WERI-Rb-1 (cell line): ENCODE measurements at places on chromosomes 11 and 22.
A peak's percentile ranks its signal among the peaks of the same experiment; 100 is the strongest.

- DNase-seq, result no peak
These were observed 14.1 kb upstream of the NUP50 start for GRCh38 chr22:45149671-45150070.

GRCh38 chr11:11379661-11380060 is 26.6 kb upstream of the CSNK2A3 start:
- DNase-seq, result no peak

GRCh38 chr11:115927823-115928329 is 423.7 kb upstream of the CADM1 start:
- no peak for DNase-seq

- DNase-seq, result no peak
These were observed 12.9 kb downstream of the CDC45 start for GRCh38 chr22:19492504-19493174.

- DNase-seq, result no peak
These were observed 109.8 kb downstream of the KCNQ1 start for GRCh38 chr11:2554338-2555207.

- peak; percentile 41 for DNase-seq
These were observed 1.7 kb downstream of the SEZ6L start for GRCh38 chr22:26170795-26171580.

GRCh38 chr11:70491696-70492472 is 93.6 kb downstream of the CTTN start:
- DNase-seq, result peak; percentile 2

DNA sequence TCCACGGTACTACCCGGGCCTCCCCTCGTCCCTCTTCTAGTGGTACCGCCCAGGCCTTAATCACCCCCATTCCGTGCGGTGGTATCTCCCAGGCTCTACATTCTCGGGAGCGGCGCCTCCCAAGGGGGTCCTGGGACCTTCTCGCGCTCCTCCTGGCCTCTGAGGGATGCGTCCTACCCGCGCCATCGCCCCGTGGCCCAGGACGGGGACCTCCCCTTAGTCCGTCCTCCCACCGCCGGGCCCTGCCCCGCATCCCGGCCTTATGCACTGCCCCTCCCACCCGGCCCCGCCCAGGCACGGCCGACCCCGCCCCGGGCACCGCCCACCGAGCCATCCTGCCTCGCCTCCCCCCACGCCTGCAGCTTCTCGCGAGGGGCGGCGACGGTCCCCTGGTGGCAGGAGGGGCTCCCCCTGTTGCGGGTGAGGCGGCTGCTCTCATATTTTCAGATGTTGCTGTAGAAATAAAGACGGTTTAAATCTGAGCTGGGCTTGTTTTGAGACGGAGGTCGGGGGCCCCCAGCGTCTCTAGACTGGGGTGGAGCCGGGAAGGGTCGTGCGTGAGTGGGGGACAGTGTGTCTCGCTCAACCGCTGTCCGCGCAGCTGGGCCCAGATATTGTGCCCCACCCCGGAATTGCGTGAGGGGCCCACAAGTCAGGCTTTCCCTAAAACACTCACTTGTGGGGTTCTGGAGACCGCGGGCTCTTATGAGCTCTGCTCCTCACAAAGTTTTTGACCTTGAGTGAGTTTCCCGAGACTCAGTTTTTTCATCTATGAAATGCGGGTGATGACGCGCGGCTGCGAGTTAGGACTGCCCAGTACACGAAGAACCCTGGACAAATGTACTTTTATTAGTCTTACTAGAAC is 828 bp upstream of the RAB1B start:
- peak; percentile 87 for DNase-seq

- DNase-seq, result no peak
These were observed 52.7 kb downstream of the IGF2 start for GRCh38 chr11:2086239-2087040.

- no peak for DNase-seq
These were observed 615 bp upstream of the NFAM1 start for GRCh38 chr22:42432818-42433217.

GRCh38 chr11:95924414-95924760 is 480 bp upstream of the MTMR2 start:
- DNase-seq, result no peak

DNA sequence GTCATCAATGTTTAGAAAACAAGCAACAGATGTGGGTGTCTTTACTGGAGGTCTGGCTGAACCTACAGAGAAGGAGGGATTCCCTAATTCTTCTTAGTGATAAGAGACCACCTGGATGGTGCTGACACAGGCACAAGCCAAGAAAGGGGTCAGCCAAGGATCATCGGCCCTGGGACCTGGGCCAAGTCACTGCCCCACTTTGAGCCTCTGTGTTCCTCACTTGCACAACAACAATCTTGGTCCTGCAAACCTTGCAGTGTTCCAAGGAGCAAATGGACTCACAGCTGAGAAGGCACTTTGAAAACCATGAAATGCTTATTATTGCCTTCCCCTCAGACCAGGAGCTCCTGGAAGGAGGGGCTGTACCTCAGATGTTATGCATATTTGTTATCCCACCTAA is 7.0 kb upstream of the KCNE3 start:
- no peak for DNase-seq

GRCh38 chr11:57699813-57700212 is 12.2 kb downstream of the MED19 start:
- DNase-seq, result no peak

- peak; percentile 12 for DNase-seq
These were observed 270.7 kb upstream of the SYN3 start for GRCh38 chr22:33328789-33329296.

- DNase-seq, result no peak
These were observed 78.6 kb downstream of the TIMP3 start for GRCh38 chr22:32880061-32880460.

- DNase-seq, result no peak
These were observed 3.7 kb upstream of the IPO7 start for GRCh38 chr11:9380773-9381172.

DNA sequence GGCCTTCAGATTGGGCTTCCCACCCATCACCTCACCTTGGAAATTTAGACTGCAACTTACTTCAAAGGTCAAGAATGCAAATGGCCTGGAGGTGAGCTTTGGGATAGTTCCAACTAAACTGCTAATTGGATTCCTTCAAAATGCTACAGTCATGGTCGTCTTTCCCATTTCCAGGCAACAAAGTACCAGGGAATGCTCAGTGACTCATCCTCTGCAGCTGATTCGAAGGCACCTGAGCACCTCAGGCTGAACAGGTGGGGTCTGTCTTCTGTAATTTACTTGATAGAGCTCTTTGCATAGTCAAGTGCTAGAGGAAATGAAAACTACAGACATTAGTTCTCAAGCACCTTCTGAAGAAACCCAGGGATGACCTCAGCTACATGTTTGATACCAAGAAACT is 20.5 kb upstream of the FSHB start:
- DNase-seq, result no peak

DNA sequence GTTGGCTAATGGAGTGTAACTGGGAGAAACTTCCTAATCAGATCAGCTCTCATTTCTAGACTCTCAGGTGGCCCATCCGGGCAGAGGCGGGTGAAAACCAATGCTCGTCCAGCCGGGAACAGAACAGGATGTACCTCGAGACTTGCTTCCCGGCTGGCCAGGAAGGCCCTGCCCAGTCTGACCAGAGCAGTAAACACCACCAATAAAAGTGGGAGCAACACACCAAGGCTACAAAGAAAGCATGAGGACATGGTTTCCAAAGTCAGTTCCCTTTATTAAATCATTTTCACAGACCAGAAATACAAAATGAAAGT is 940 bp upstream of the TNKS1BP1 start:
- DNase-seq, result no peak

DNA sequence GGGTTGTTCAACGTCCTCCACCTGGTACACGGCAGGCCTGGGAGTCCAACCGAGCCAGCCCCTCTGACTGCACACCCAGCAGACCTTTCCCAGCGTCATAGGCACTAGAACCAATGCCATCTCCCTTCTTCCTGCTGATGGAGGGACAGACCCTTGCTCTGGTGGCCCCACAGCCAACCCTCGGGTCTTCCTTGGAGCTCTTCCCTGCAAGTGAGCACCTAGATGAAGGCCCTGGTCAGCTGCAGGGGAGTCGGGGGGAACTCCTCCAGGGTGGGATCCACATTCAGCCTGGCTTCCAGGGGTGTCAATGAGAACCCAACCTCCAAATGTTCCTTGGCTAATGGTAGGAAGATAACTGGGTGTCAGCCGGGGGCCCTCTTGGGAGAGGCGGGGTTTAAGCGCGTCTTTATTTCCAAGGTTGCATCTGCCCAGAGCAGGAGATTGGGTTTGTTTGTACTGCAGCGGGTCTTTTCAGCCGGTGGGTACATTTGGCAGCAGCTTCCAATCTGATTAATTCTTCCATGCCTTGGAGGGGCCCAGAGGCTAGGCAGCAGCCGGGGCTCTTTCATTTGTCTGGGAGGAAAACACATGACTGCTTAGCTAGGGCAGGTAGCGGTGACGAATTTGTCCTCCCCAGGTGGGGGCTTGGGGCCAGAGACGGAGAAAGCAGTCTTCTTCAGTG is 56.0 kb upstream of the SHISAL1 start:
- DNase-seq, result no peak

GRCh38 chr11:133524488-133524887 is 7.8 kb downstream of the OPCML start:
- DNase-seq, result no peak

DNA sequence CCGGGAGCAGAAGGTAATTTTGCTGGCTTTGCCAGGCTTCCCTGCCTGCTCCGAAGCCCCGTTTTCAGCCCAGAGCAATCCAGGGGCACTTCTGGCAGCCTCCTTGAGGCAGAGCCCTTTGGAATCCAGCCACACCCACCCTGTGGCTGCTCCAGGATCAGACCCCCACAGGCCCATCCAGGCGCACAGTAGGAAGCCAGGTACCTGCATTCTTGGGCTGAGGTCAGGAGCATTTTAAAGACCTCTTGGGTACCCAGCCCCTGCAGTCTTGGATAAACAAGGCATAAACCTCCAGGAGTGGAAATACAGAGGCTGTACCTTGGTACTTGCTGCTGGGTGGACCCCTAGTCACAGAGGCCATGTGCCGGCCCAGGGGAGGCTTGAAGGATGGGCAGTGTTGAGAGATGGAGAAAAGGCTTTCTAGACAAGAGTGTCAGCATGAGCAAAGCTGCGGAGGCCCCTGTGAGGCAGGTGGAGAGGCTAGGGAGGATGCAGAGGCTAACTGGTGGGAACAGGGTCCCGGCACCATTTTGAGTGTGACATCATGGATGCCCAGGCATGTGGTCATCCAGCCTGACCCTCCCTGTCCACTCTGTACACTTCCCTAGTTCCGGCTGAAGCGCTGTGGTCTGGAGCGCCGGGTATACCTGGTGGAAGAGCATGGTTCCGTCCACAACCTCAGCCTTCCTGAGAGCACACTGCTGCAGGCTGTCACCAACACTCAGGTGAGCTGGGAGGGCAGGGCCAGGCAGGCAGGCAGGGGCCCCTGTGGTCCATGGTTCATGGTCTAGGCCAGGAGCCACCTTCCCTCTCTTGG is 3.9 kb downstream of the MUS81 start:
- no peak for DNase-seq

- no peak for DNase-seq
These were observed 22.9 kb upstream of the SLC5A1 start for GRCh38 chr22:32020117-32020516.

- DNase-seq, result no peak
These were observed 392.2 kb downstream of the TBC1D22A start for GRCh38 chr22:47154621-47155081.

- no peak for DNase-seq
These were observed 36.2 kb upstream of the PAK1 start for GRCh38 chr11:77510095-77510494.

DNA sequence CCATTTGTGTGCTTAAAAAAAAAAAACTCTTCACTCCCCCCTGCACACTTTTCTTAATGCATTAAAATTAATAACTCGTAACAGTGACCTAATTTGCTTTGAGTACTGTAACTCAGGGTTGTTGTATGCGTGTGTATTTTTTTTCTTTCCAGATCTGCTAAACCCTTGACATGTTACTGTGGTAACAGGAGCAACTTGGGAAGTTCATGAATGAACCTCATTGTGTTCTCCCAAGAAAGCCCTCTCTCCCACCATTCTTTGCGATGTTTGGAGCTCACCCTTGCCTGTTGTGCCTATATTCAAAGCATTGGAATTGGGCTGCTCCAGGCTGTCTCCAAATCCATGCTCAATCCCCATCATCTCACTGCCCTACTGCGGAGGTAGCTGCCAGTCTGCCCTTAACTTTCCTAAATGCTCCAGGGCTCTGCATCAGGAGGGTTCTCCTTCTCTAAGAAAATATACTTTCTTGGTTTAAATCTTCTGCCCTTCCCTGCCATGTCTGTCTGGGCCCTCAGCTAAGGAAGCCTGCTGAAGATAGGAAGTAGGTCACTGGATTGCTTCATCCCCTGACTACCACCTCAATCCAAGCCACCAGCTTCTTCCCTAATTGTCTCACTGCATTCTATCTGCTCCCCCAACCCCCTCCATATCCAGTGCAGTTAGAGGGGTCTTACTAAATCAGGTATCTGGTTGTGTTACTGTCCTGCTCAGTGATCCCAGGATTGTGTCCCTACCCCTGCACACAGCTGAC is 70.3 kb downstream of the KIRREL3 start:
- no peak for DNase-seq

- DNase-seq, result no peak
These were observed 21.7 kb downstream of the SLC37A2 start for GRCh38 chr11:125084761-125085231.

- DNase-seq, result no peak
These were observed 617.7 kb downstream of the OPCML start for GRCh38 chr11:132914600-132914999.

- DNase-seq, result no peak
These were observed 17.1 kb upstream of the SNX32 start for GRCh38 chr11:65816696-65817095.

GRCh38 chr22:45709060-45709739 is 37.6 kb downstream of the ATXN10 start:
- no peak for DNase-seq

DNA sequence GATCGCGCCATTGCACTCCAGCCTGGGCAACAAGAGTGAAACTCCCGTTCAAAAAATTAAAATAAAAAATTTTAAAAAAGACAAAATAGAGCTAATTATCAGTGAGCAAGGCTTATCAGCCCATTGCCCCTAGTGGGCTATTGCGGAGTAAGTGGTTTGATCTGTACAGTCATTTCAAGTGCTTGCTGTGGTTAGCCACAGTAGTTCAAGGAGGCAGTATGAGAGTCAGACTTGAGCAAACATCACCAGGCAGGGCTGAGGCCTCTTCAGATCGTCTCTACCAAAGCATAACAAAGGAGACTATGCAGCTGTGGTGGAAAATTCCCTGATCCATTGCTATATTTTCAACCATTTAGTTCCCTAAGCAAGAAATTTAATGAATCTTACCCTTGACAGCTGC is 4.3 kb upstream of the SBF2 start:
- no peak for DNase-seq

DNA sequence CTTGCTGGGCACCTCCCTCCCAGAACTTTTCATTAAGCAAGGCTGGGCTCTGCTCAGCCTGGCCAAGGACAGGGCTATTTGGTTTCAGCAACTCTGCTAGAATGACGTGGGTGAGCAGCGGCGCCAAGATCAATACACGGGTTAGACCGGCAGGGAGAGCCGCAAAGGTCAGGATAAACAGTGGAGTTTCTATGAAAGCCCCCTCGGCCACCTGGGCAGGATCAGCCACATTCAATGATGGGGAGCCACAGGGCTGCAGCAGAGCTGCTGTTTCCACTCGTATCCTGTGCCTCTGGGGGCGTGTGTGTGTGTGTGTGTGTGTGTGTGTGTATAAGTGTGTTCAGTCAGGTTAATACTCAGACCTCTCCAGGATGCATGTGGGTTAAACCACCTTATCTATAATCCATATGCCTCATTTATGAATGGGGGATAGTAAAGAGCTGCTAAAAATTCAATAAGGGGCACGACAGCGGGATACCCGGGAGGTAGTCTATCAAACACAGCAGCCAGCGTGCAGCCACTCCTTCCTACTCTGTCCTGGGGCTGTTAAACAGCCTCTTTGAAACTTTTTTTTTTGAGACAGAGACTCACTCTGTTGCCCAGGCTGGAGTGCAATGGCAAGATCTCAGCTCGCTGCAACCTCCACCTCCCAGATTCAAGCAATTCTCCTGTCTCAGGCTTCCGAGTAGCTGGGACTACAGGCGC is 34.8 kb downstream of the MYH9 start:
- no peak for DNase-seq
